Bone marrow (tissue), 2 donors: ENCODE measurements at places on chromosomes 6 and 20.

DNA sequence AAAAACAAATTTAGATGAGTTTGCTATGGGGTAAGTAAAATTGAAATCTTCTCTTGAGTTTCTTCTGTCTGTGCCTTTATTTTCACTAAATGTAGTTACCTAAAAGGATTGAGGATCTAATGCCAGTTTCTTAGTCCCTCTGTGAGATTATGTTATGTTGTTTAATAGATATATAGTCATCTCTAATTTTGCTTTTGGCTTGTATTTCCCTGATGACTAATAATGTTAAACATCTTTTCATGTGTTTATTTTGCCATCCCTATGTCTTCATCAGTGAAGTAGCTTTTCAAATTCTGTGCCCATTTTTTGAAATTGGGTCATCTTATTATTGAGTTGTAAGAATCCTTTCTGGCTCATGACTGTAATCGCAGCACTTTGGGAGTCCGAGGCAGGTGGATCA, 13.7 kb downstream of the QRSL1 start:
- DNase-seq: no peak

GRCh38 chr6:147311218-147311617, 107.0 kb downstream of the STXBP5 start:
- no peak for DNase-seq

DNA sequence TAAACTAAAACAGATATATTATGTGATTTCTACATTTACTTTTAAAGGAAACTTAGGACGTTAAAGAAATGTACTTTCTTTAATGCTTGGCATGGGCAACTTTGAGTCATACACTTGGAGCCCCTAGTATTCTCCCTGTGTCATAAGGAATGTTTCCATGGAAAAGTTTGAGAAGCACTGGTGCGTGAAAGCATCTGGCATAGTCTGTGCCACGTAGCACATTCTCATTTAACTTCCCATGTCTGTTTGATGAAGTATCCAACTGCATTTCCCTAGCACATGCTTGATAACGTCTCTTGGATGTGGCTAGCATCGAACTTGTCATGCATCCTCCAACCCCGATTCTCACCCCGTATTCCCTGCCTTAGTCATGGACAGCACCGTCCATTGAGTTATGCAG, 172.0 kb downstream of the TBC1D7 start:
- no peak for DNase-seq

- no peak for DNase-seq
Observed at GRCh38 chr6:29947077-29947980, 5.0 kb downstream of the HLA-A start.

DNA sequence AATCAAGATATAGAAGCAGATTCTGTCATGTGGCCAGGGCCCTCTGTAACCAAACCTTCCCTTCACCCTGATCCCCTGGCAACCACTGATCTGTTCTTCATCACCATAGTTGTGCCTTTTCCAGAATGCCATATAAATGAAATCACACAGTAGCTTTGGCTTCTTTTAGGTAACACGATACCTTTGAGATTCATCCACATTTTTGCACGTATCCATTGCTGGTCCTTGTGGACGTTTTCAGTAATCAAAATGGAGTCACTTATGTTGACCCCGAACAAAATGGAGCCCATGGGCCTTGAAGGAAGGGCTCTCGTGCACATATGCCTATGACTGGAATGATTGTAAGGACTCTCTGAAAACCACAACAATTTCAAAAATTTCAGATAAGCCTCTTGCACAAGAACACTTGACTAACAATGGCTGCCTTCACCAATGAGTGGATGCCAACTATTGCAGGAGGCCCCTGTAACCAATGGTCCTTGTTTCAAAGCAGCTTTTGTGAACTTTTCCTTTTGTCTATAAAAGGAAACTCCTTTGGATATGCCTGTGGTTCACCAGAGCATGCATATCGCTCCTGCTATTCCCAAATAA, 84.3 kb upstream of the RALY start:
- DNase-seq: no peak

DNA sequence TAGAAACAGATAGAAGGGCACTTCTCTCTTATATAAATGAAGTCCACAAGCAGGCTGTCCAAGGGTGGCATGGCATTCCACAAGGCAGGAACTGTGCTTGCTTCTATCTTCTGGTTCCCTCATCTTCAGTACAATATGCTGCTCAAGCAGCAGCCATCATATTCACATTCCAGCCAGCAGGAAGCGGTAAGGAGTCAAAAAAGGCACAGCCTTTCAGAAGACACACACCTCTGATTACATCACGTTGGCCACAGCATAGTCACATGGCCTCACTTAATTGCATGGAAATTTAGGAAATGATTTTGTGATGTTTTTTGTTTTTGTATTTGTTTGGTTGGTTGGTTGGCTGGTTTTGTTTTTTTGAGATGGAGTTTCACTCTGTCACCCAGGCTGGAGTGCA, 19.0 kb downstream of the REM1 start:
- no peak for DNase-seq

DNA sequence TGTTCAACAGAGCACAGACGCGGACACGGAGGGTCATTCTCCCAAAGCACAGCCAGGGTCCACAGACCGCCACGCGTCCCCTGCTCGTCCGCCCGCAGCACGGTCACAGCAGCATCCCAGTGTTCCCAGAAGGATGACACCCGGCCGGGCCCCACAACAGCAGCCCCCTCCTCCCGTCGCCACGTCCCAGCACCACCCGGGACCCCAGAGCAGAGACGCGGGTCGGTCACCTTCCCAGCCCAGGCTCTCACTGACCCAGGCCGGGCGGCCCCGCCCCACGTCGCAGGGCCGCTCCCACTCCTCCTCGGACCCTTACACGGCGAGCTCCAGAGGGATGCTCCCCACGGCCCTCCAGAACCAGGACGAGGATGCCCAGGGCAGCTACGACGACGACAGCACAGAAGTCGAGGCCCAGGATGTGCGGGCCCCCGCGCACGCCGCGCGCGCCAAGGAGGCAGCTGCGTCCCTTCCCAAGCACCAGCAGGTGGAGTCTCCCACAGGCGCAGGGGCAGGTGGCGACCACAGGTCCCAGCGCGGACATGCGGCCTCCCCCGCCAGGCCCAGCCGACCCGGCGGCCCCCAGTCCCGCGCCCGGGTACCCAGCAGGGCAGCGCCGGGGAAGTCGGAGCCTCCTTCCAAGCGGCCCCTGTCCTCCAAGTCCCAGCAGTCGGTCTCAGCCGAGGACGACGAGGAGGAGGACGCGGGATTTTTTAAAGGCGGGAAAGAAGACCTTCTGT, 64.3 kb downstream of the FNDC1 start:
- DNase-seq: no peak

- DNase-seq: no peak
Observed at GRCh38 chr6:2448826-2449571, 203.6 kb upstream of the GMDS start.

GRCh38 chr6:139722530-139722929, 348.1 kb upstream of the CITED2 start:
- DNase-seq: no peak

- no peak for DNase-seq
Observed at GRCh38 chr20:62165762-62166399, 16.9 kb upstream of the MTG2 start.

DNA sequence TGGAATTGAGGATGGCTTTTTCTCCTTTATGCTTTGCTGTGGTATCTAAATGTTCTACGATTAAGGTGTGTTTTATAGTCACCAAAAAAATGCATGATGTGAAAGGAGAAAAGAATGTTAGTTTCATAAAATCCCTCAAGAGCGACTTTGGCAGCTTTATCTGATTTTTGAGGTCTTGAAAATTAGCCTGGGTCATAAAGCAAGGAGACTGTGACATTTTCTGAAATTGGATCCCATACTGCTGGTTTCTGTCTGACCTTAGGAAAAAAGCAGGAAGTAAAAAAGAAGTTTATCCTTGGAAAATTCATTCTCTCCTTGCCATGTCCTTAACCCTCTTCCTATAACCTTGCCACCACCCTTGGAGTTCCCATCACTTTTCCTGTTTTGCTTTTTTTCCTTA, 525.3 kb downstream of the CD83 start:
- DNase-seq: no peak

- DNase-seq: no peak
Observed at GRCh38 chr6:160263196-160263939, 4.7 kb upstream of the SLC22A2 start.

DNA sequence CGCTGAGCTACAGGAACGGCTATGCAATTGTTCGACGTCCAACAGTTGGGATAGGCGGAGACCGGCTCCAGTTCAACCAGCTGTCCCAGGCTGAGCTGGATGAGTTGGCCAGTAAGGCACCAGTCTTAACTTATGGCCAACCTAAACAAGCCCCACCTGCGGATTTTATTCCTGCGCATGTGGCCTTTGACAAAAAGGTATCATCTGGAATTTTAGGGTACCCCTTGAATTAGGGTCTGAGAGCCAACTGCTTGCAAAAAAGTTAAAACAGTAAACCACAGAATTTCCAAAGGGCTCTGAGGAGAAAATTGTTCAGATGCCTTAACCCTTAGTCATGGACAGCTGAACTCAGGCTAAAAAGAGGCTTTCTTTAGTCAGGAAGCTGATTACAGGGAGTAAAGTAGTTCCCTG, 3.8 kb downstream of the EFHC1 start:
- no peak for DNase-seq

DNA sequence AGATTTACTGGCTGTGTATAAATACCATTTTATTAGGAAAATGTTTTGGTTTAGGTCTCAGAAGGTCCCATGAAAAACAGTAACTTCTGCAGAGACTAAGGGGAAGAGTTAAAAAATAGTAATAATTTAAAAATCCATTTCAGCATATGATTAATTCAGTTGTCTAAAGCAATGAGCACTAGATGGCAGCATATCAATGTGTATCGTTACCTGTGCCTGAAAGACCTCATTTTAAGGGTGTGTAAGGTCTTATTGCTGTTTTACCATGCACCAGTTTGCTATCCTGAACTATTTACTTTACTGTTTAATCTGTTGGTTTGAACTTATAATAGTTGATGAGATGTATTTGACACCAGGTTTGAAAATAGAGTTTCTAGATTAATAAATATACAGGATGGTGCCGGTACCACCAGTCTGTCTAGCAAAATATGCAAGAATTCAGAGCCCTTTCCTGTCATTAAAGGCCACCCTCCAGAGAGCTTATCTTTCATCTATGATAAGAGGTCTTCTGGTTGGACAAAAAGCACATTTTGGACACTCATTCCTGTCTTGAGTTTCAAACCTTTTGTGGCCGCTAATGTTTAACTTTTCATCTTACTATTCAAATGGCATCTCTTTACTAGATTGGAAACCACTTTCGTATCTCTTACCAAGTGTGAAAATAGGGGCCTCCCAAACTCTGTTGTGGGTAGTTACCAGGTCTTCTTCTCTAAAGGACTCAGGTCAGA, 8.9 kb upstream of the AHI1 start:
- peak; percentile 18 for DNase-seq

- DNase-seq: no peak
Observed at GRCh38 chr6:170424604-170425126, 118.1 kb downstream of the FAM120B start.

DNA sequence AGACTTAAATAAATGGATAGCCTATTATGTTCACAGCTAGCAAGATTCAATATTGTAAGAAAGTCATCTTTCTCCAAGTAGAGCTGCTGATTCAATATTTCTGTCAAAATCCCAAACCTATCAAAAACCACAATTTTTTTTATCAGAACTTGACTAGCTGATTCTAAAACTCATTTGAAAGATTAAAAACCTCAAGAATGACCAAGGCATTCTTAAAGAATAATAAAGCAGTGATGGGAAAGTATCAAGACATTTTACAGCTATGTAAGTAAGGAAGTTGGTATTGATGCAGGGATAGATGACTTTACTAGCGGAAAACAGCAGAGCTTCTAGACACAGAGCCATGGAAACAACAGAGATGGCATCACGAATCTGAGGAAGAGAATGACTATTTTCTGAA, 64.7 kb downstream of the SAMD3 start:
- no peak for DNase-seq

- DNase-seq: no peak
Observed at GRCh38 chr6:167779993-167780655, 46.6 kb upstream of the AFDN start.

GRCh38 chr6:43900560-43900915, 130.5 kb downstream of the VEGFA start:
- DNase-seq: no peak

DNA sequence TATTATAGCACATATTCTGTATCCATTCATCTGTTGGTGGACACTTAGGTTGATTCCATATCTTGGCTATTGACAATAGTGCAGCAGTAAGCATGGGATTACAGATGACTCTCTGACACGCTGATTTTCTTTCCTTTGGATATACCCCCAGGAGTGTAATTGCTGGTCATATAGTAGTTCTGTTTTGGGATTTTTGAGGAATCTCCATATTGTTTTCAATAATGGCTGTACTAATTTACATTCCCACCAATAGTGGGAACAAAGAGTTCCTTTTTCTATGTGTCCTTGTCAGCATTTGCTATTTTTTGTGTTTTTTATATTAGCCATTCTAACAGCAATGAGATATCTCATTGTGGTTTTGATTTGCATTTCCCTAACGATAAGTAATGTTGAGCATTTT, 309.0 kb upstream of the JARID2 start:
- DNase-seq: no peak

- DNase-seq: no peak
Observed at GRCh38 chr6:51472745-51473487, 614.5 kb downstream of the PKHD1 start.

DNA sequence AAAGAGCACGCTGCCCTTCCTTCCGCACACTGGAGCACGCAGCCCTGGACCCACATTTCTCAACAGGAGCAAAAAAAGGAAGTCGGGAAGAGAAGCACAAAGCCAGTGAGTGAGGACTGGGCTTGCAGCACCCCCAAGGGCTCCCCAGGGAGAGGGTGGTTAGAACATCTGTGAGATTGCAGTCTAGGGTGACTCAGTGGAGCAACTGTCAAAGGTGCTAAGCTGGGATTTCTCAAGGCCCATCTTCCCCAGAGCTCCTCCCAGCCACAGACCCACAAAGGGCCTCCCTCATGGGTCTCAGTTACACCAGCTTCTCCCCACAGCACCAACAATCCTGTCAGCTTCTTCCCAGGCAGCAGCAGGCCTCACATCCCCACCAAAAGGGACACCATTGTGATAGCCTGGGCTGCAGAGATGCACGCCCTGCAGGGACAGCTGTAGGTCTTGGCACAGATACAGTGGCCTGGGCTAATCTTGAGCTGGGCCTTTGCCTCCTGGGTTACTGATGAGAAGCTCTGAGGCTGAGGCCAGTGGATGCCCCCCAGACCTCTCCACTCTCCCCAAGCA, 39.6 kb upstream of the CD93 start:
- DNase-seq: peak; percentile 89

- DNase-seq: no peak
Observed at GRCh38 chr20:56673450-56673849, 44.3 kb downstream of the TFAP2C start.

GRCh38 chr20:14878676-14879019, 541.2 kb upstream of the FLRT3 start:
- DNase-seq: no peak
